Globus pallidus (tissue), 1 donor: ENCODE measurements at places on chromosomes 13 and 19.

- peak; percentile 51 for DNase-seq
Observed at GRCh38 chr13:111429064-111429558, 108.7 kb downstream of the TEX29 start.

GRCh38 chr13:89704040-89704439 lies 1643.4 kb upstream of the MIR17HG start:
- DNase-seq: no peak

- DNase-seq: no peak
Observed at GRCh38 chr13:112821340-112822055, 131.7 kb downstream of the ATP11A start.

GRCh38 chr13:20425819-20426219 lies 99.8 kb downstream of the CRYL1 start:
- no peak for DNase-seq

DNA sequence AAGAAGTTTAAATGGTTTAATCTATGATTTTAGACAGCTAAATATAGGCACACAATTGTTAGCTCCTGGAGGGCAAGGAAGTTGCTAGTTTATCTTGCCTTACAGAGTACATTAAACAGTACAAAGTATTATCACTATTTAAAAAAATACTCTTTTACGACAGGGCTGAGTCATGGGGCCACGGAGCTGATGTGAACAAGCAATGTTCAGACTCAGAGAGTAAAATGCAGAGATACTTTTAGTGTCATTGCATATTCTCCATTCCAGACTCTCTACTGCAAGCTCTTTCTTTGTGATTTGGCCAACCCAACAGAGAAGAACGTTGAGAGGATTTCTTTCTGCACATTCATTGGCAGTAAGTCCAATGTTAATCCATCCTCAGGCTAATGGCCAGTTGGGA lies 352.4 kb downstream of the SPRY2 start:
- DNase-seq: no peak

DNA sequence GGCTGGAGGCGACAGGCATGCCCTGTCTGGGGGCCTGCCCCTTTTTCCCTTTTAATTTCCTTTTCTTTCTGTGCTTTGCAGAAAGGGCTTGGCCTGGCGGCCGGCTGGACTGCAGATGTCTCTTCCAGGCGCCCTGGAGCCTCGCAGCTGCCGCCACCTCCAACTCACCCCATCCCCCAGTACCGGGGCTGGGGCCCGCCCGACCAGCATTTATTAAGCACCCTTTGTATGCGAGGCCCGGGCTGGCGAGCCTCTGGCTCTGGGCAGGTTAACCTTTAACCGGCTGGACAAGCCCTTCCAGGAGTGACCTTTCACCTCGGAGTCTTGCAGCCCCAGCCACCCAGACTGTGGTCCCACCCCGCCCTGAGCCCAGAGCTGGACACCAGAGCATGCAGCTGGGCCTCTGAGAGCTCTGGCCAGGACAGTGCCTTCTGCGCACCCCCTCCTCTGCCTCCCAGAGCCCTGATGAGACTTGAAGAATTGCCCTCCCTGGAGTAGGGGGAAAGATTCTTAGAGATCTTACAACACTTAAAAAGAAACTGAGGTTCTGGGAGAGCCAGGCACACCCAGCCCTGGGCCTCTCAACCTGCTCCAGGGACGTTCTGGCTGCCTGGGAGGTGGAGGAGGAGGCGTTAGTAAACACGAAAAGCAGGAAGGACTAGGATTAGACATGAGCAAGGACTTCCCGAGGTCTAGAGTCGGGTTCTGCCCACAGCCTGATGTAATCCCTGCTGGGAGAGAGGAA lies 1.1 kb upstream of the NR2F6 start:
- DNase-seq: no peak

DNA sequence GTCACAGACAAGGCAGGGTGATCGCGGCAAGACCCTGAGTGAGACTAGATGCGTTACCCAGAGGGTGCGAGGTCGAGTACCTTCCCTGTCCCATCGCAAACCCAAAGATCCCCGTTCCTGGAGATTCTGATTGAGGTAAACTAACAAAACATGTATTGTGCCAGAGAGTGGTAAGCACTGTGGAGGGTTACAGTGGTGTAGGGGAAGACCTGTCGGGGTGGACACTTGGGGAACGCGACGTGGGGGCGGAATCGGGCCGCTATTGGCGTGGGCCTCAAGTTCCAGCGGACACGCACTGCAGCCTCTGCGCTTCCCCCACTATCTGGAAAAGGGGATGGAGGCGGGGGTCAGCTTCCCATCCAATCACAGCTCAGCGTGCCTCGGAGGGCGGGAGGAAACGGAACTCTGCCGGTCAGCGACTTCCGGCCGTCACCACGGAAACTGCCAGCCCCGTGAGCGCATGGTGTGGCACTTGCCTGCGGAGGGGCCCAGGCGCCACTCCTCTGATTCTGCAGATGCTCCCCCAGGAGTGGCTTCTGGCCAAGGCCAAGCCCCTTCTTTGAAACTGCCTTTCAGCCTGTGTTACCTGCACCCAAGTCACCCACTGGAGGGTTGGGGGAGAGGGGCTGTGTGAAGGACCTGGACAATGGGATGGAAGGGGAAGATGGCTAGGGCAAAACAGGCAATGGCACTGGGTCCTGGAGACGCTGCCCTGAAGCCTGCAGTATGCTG lies 1.0 kb upstream of the UBE2M start:
- DNase-seq: peak; percentile 92

- DNase-seq: no peak
Observed at GRCh38 chr19:55082020-55082851, 6.6 kb downstream of the EPS8L1 start.

DNA sequence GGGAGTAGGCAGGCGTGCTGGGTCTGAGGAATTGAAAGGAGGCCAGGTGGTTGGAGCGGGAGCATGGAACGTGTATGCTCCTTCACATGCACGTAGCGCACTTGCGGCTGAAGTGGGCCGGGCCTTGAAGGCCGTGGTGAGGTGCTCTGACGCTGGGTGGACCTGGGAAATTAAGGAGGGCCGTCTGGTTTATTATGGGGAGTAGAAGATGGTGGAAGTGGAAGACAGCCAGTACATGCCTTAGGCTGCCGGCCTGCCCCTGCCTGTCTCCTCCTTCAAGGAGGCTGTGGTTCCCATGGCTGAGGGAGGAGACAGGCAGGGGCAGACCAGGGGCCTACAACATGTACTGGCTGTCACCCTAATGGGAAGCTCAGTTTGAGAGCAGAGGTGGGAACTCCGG lies 23.9 kb downstream of the GATAD2A start:
- DNase-seq: no peak
